ENCODE measurements at places on chromosomes 4 and X.
A peak's percentile ranks its signal among the peaks of the same experiment; 100 is the strongest.

GRCh38 chr4:114890773-114891172, 222.6 kb downstream of the NDST4 start:
- peak; percentile 3 for DNase-seq
- H3K4me3 ChIP-seq, result no peak overlapping the region
- H3K27ac ChIP-seq, result no peak overlapping the region
- H3K36me3 ChIP-seq, result no peaks in the 10 kb centered on the region
- no peaks in the 10 kb centered on the region for H3K4me1 ChIP-seq
- H3K27me3 ChIP-seq, result no peaks in the 10 kb centered on the region

DNA sequence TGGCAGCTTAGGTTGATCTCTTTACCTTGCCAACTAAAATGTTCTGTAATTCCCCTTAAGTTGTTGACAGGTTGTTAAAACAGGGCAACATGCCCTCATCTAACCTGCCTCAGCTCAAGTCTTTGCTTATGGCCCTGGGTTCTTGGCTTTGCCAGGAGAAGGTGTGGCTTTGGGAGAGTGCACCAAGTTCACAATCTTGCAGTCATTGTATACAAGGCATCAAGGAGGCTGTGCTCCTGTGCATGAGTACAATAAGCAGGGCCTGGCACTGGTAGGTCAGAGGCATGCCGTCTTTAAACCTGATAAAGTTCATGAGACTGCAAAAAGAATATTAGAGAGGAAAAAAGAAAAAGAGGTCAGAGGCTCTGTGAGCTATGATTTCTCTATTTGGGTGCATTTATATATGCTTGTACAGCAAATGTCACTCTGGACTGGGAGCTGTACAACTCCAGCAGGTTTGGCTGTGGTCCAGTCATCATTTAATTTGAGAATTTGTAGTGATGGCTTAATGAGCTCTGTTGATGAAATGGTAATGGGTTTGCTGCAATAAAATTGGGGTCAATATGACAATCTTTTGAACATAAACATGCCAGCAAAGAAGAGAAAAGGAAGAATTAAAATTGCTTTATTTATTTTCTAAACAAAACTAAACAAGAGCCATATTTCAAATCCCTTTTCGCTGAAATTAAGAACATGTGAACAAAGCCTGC, 30.3 kb downstream of the AREG start:
- H3K4me3 ChIP-seq, result no peak overlapping the region
- no peaks in the 10 kb centered on the region for H3K4me1 ChIP-seq
- no peak overlapping the region for H3K27ac ChIP-seq
- DNase-seq, result no peak
- H3K36me3 ChIP-seq, result no peaks in the 10 kb centered on the region
- no peaks in the 10 kb centered on the region for H3K27me3 ChIP-seq

GRCh38 chr4:95528388-95528948, 20.3 kb downstream of the UNC5C start:
- no peaks in the 10 kb centered on the region for H3K27me3 ChIP-seq
- no peaks in the 10 kb centered on the region for H3K36me3 ChIP-seq
- H3K4me3 ChIP-seq, result no peak overlapping the region
- H3K27ac ChIP-seq, result no peak overlapping the region
- DNase-seq, result peak; percentile 58

DNA sequence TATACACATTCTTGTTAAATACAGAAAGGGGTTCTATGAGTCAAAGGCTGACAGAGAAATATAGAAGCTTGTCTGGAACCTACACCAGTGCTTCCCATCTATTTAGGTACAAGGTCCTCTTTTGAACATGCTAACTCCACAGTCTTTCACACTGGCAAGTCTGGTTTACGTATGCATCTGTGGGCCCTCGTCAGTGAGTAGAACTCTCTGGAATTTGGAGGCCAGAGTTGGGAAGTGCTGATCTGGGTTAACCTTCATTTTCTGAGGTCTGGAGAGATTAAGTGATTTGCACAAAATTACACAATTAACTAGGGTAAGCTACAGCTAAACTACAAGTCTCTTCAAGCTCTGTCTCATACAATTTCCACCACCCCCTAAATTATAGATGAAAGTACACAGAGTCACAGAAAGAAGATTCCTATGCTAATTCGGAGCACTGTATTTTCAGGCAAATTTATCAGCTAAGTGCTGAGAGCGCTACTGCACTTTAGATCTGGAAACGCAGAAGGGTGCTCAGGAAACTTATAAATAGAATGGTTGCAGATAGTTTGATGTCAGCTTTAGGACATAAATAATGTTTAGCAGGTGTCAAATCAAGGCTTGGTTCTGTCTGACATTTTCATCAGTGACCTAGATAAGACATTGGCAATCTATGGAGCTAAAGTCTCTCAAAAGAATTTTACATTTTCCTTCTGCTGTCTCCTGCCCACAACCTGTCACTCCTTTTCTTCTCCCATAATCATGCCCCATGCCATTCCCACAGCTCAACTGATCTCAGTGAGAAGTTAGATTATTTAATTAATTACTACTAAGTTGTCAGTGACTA, 43.0 kb upstream of the PDLIM5 start:
- no peak overlapping the region for H3K4me3 ChIP-seq
- peak; percentile 77 for DNase-seq
- no peaks in the 10 kb centered on the region for H3K27me3 ChIP-seq
- H3K4me1 ChIP-seq, result no peaks in the 10 kb centered on the region
- no peaks in the 10 kb centered on the region for H3K36me3 ChIP-seq
- no peak overlapping the region for H3K27ac ChIP-seq

GRCh38 chr4:77872723-77873445, 10.3 kb downstream of the MRPL1 start:
- peaks cover 10% of the 10 kb centered on the region for H3K36me3 ChIP-seq
- DNase-seq, result no peak
- H3K27ac ChIP-seq, result no peak overlapping the region
- H3K4me1 ChIP-seq, result peaks cover 3% of the 10 kb centered on the region
- no peak overlapping the region for H3K4me3 ChIP-seq
- H3K27me3 ChIP-seq, result no peaks in the 10 kb centered on the region

- H3K4me1 ChIP-seq, result no peaks in the 10 kb centered on the region
- H3K4me3 ChIP-seq, result no peak overlapping the region
- H3K27ac ChIP-seq, result no peak overlapping the region
- H3K27me3 ChIP-seq, result no peaks in the 10 kb centered on the region
- no peak for DNase-seq
Measured at GRCh38 chr4:174420316-174420715, 102.0 kb downstream of the HPGD start.

GRCh38 chr4:112589206-112589605, 47.5 kb downstream of the ZGRF1 start:
- H3K27me3 ChIP-seq, result no peaks in the 10 kb centered on the region
- no peaks in the 10 kb centered on the region for H3K4me1 ChIP-seq
- H3K27ac ChIP-seq, result no peak overlapping the region
- no peak overlapping the region for H3K4me3 ChIP-seq

DNA sequence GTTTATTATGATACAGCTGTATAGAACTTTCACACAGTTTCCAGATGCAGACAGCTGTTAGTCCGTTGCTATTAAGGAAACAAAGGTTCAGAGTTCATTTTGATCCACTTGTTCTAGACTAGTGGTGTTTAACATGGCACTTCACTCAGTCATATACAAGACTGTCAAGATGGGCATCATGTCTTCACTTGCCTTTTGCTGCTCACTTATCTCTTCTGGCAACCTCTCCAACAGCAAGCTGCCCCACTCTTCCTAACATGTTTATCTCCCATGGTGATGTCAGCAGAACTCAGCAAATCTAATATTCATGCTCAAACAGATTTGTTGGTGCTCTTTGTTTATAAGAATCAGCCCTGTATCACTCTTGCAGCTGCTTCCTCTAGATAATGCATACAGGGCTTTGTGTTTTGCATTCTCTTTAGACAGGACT, 236.2 kb upstream of the HAND2 start:
- H3K27me3 ChIP-seq, result no peaks in the 10 kb centered on the region
- peak; percentile 64 for DNase-seq
- H3K27ac ChIP-seq, result no peak overlapping the region
- no peaks in the 10 kb centered on the region for H3K36me3 ChIP-seq

GRCh38 chr4:16123356-16124084, 39.7 kb upstream of the PROM1 start:
- no peak overlapping the region for H3K4me3 ChIP-seq
- no peaks in the 10 kb centered on the region for H3K36me3 ChIP-seq
- no peak overlapping the region for H3K27ac ChIP-seq
- H3K27me3 ChIP-seq, result peaks cover 75% of the 10 kb centered on the region

DNA sequence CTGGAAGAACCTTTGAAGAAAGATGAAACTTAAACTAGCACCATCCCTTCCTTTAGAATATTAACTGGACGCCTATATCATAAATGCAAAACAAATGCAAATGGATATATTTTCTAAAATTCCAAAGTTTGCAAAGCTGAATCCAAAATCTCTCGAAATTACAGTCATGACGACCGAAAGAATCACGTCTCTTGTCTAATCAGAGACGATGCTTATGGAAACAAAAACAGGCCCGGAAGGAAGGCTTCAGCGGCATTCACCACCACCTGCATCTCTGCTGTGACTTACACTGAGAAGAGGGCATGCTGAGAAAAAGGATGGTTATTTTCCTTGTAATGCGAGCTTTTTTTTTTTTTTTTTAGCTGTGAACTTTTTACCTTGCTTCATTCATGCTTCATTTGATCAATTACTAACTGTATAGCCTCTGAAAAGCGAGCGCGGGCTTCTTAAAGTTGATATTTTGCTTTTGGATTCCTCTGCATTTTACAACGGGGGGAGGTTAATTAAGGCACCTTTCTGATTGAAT, 209.3 kb downstream of the SOWAHB start:
- peaks cover 2% of the 10 kb centered on the region for H3K4me1 ChIP-seq
- H3K4me3 ChIP-seq, result peak overlapping the region; percentile 88
- H3K27ac ChIP-seq, result peak overlapping the region; percentile 23
- peaks cover 11% of the 10 kb centered on the region for H3K27me3 ChIP-seq
- peak; percentile 34 for DNase-seq

DNA sequence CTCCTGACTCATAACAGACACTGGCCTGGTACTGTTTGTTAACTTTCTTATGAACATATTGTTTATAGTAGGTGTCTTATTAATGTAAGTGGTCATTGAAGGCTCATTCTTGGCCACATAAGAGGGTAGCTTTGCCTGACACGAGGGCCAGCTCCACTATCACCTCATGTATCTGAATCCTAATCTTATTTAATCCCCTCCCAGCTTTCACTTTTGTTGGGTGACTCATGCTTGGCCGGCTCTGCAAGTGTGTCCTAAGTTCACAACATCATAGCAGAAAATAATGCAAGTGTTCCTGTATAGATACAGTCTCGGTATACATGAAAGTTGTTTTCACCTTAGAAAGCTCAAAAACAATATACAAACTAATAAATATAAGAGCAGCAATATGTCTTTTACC, 283.8 kb downstream of the IQCM start:
- H3K27me3 ChIP-seq, result no peaks in the 10 kb centered on the region
- peak; percentile 5 for DNase-seq
- H3K4me3 ChIP-seq, result peak overlapping the region; percentile 4
- no peak overlapping the region for H3K27ac ChIP-seq
- no peaks in the 10 kb centered on the region for H3K36me3 ChIP-seq
- no peaks in the 10 kb centered on the region for H3K4me1 ChIP-seq

DNA sequence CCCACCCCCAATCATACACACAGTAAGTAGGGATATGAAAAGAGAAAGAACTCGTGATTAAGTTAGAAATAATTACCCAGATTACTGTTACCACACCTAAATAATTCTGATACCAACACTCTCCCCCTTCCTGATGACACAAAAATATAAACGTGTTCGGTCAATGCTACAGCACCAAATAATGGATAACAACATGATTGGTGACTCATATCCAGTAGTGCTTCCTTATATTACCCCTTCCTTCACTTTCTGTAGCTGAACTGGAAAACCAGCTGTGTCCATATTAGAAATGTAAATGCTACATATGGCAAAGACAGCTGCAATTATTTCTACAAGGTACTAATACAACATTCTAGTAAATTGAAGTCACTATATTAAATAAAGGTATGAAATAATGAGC, 20.8 kb downstream of the EIF4E start:
- H3K27me3 ChIP-seq, result no peaks in the 10 kb centered on the region
- DNase-seq, result no peak
- no peak overlapping the region for H3K27ac ChIP-seq
- H3K4me3 ChIP-seq, result no peak overlapping the region

- peak overlapping the region; percentile 46 for H3K4me3 ChIP-seq
- no peak overlapping the region for H3K27ac ChIP-seq
- DNase-seq, result peak; percentile 11
- peaks cover 22% of the 10 kb centered on the region for H3K4me1 ChIP-seq
- no peaks in the 10 kb centered on the region for H3K36me3 ChIP-seq
Measured at GRCh38 chr4:44447563-44448504, 775 bp downstream of the KCTD8 start.

DNA sequence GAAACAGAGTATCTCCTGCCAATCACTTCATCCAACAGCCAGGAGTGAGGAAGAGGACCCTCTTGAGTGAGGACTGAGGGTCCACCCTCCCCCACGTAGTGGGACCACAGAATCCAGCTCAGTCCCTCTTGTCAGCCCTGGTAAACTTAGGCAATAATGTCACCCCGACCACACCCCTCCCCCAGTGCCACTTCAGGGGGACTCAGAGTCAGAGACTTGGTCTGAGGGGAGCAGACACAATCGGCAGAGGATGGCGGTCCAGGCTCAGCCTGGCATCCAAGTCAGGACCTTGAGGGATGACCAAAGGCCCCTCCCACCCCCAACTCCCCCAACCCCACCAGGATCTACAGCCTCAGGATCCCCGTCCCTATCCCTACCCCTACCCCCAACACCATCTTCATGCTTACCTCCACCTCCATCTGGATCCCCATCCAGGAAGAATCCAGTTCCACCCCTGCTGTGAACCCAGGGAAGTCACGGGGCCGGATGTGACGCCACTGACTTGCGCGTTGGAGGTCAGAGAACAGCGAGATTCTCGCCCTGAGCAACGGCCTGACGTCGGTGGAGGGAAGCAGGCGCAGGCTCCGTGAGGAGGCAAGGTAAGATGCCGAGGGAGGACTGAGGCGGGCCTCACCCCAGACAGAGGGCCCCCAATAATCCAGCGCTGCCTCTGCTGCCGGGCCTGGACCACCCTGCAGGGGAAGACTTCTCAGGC, at the start of the genes CSAG1 and MAGEA12:
CSAG1 (minus strand) TSS at position 461 of the 715 bp plus-strand sequence. CDS start 1,261 bp downstream, outside the sequence.
MAGEA12 (plus strand) TSS at position 497 of the 715 bp plus-strand sequence. CDS start 2,405 bp downstream, outside the sequence.
- no peak for DNase-seq
- H3K36me3 ChIP-seq, result no peaks in the 10 kb centered on the region
- H3K27me3 ChIP-seq, result no peaks in the 10 kb centered on the region
- H3K4me1 ChIP-seq, result no peaks in the 10 kb centered on the region
- no peak within 1 kb of the TSS for H3K27ac ChIP-seq
- no peak within 1 kb of the TSS for H3K4me3 ChIP-seq

DNA sequence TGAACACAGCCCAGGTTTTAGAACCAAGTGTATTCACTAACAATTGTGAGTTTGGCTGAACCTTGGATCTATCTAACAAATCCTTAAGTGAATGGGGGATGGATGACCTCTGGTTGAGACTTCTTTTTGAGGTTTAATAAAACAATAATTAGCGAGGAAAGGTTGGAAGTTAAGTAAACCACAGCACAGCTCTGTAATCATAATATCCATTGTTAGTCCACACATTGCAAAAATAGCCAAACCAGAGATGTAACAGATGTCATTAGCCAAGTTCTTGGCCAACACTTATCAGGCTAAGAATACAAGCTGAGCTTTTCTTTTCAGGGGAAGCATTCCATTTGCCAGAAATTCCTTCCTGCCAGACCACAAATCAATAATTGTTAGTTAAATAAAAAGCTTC, 59.1 kb downstream of the FREM3 start:
- H3K4me1 ChIP-seq, result no peaks in the 10 kb centered on the region
- H3K36me3 ChIP-seq, result no peaks in the 10 kb centered on the region
- H3K27ac ChIP-seq, result no peak overlapping the region
- DNase-seq, result no peak
- H3K27me3 ChIP-seq, result peaks cover 11% of the 10 kb centered on the region

GRCh38 chrX:44569122-44569521, 26.5 kb upstream of the FUNDC1 start:
- H3K27ac ChIP-seq, result no peak overlapping the region
- H3K27me3 ChIP-seq, result no peaks in the 10 kb centered on the region
- H3K36me3 ChIP-seq, result no peaks in the 10 kb centered on the region
- H3K4me3 ChIP-seq, result no peak overlapping the region
- no peaks in the 10 kb centered on the region for H3K4me1 ChIP-seq

Data from mesenchymal stem cell (in vitro differentiated cells and primary cell).